Hepatic stellate cell (primary cell): ENCODE measurements at places on chromosomes 1 and 21.

GRCh38 chr1:177873238-177873637 is 96.6 kb downstream of the SEC16B start:
- DNase-seq: peak; percentile 54

- no peak for DNase-seq
These were observed 32.0 kb upstream of the TTC22 start for GRCh38 chr1:54833121-54833520.

DNA sequence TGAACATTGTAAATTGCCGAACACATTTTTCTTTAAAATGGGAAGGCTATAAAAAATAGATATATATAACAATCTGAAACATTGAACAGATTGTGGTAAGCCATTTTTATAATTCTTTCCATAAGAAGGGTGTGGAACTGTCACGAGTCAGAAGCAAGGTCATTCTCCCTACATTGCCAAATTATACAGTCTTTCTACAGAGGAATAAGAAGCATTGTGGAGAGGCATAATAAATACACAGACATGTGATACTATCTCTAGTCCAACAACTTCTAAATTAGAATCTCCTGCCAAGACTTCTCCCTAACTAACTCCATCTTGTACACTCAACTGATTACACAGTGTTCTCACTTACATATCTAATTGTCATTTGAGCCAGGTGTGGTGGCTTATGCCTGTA is 227.9 kb downstream of the CENPF start:
- no peak for DNase-seq

GRCh38 chr1:109298666-109299557 is 7.9 kb downstream of the MYBPHL start:
- peak; percentile 89 for DNase-seq

DNA sequence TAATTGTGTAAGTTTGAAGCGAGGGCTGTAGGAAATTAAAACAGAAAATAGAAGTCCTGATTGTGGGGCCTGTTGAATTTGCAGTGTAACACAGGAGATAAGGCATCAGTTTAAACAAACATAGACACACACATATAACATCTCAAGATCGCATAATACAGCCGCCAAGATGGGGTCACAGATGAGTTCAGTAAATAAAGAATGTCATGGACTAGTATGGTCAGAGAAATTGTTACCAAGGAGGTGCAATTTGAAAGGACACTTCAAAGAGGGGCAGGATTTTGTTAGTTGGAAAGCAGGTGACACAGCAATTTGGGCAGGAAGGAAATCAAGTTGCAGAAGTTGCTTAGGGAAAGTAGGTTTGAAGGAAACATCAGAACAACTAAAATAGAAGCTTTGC is 450.0 kb downstream of the USP25 start:
- DNase-seq: no peak

DNA sequence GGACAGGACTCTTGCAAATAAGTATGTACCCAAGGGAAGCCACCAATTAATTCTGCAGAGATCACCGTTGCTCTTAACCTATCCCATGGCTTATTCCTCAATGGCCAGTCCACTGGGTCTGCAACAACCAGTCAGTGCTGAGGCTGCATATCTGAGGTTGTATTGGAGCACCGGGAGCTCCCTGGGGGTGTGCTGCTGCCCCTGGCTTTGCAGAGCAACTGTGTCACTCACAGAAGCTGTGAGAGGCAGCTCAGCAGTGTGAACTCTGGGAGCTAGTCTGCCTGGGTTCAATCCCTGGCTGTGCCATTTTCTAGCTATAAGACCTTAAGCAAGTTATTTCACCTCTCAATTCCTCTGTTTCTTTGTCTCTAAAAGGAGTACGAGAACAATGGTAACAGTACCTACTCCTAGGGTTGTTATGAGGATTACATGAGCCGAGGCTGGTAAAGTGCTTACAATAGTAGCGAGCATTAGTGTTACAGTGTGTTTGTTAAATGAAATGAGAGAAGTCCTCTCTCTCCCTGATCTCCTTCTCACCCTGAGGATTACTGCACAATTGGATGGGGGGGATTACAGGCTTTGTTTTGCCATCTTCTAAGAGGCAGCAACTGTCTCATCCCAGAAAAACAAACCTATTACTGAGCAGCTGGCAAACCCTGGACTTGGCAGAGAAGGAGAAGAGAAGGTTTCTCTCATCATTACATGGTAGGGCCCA is 3.6 kb downstream of the RXRG start:
- no peak for DNase-seq

- no peak for DNase-seq
These were observed at the start of gene VWA5B1 for GRCh38 chr1:20290624-20291597. Gene VWA5B1, plus strand, starts transcription at chr1:20290875. Its CDS starts 19,727 bp downstream, at chr1:20310602.

DNA sequence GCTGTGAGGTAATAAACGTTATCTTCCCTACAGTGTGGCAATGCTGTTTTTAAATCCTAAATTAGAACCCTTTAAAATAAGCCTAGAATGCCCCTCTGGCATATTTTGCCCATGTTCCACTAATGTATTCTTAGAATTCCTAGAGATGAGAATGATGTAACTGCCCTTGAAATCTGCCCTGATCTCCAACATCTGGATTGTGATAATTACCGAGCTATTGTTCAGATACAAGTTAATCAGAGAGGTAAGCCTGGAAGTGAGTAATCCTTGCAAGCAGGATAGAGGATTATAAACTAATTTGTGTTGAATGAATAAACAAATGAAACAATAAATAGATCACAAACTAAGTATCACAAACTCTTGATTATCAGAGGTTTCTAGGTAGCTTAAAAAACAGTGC is 107.8 kb upstream of the DMRTA2 start:
- DNase-seq: no peak

DNA sequence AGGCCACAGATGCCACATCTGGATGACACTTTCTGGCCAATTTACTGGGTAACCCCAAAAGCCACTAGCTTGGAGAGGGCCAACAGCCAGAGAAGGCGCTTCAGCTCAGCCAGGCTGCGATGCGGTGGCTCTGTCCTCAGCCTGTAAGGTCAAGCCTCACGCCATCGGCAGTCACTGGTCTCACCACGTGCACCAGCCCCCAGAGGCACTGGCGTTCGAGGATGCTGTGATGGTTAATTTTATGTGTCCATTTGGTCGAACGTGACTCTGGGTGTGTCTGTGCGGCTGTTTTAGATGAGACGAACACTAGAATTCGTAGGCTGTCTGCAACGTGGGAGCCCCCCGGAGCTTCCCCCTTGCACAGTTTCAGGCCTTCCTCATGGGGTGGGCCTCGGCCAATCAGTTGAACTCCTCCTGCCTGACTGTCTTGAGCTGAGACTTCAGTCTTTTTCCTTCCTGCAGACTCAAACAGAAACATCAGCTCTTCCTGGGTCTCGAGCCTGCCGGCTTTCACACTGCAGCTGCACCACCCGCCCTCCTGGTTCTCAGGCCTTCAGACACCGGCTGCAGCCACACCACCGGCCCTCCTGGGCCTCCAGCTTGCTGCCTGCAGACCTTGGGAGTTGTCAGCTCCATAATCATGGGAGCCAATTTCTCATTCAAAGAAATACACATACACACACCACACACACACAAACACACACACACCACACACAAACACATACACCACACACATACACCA is 41.6 kb upstream of the SLC45A1 start:
- no peak for DNase-seq

GRCh38 chr1:58047265-58047858 is 499.2 kb downstream of the OMA1 start:
- peak; percentile 11 for DNase-seq

DNA sequence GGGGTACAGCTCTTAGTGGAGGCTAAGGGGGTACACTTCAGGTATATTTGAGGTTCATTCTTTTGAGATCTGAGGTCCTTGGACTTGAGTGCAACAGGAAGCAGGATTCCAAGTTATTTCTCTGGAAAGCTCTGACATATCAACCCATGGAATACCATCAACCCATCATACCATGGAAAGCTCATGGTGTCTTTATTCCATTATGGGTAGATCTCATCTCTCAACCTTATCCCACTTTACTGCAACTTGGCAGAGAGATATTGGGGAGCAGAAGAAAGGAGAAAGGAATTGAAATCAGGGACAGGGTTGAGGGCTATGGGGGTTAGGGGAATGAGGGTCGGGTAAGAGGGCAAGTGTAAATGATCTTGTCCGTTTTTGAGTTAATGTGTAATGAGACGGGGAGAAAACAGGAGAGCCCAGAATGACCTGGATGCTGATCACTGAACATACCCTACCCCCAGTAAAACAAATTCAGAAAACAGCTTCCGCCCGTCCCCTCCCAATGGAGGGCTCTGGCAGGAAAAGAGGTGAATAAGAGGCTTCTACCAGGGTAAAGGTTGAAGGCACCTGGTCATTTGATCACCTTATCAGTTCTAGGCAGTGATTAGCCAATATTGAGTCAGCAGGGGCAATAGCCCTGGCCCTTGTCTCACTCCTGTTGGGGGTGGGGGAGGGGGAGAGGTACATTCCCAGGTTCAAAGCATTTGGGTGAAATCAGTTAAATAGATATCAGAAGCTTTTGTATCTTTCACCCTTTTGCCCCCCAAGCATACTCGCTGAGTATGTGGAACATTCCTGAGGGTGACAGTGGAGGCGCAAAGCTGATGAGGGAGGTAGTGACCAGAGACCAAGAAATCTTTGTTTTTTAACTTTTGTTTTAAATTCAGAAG is 622 bp upstream of the APOA2 start:
- no peak for DNase-seq

GRCh38 chr1:89064632-89065031 is 376 bp downstream of the GBP1 start:
- no peak for DNase-seq

GRCh38 chr1:175390522-175391254 is 198.1 kb upstream of the KIAA0040 start:
- DNase-seq: no peak

GRCh38 chr1:61626816-61627215 is 98.1 kb downstream of the TM2D1 start:
- no peak for DNase-seq

DNA sequence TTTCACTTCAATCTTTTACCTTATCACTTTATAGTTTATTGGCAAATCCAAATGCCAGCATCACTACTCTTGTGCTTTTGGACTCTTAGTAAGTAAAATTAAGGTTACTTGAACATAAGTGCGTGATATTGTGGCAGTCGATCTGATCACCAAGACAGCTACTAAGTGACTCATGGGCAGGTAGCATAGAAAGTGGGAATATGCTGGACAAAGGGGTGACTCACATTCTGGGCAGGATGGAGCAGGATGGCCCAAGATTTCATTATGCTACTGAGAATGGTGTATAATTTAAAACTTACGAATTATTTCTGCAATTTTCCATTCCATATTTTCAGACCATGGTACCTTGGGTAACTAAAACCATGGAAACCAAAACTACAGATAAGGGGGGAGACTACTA is 120.2 kb downstream of the ROR1 start:
- DNase-seq: no peak
